Glutamatergic neuron (in vitro differentiated cells): ENCODE measurements at places on chromosomes 16 and 17. TPM values are rescaled to one million over a fixed set of nuclear protein-coding genes. Genes with fewer than 3 reads are reported as not detected.

SLC35G6 gene
- total RNA-seq: 0.34 TPM

- DNase-seq: no peak
Observed at GRCh38 chr16:46916980-46917379, 32.8 kb downstream of the GPT2 start.

CUEDC1 gene
- total RNA-seq: 22.9 TPM

DNA sequence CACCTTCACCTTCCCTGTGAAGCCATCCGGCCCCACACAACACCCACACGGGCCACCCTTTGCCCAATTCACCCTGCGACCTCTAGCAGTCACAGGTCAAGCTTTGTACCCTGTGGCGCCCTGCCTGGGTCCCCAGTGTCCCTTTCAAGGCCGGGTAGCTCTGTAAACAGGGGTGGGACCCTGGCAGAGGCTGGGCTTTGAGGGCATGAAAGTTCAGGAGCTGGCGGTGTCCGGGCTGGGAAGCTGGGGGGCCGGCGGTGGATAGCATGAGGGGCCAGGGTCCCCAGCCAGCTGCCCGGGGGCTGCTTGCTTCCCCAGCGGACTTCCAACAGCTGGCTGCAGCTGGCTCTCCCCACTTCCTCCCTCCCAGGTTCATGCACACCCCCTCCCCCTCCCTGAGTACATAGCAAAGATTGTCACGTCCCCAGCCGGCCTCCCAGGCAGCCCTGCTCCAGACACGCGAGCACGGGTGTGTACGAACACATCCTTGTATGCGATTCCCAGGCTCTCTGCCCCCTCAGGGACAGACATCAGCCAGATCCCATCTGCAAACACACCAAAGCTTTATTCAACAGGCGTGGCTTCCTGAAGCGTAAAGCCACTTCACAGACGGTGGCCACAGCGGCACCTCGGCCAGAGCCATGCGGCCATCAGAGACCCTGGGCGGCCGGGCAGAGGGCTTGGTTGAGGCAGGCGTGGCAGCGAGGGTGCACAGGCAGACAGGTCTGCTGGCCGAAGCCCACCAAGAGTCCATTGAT is 8.2 kb downstream of the NTHL1 start:
- peak; percentile 53 for DNase-seq

DNA sequence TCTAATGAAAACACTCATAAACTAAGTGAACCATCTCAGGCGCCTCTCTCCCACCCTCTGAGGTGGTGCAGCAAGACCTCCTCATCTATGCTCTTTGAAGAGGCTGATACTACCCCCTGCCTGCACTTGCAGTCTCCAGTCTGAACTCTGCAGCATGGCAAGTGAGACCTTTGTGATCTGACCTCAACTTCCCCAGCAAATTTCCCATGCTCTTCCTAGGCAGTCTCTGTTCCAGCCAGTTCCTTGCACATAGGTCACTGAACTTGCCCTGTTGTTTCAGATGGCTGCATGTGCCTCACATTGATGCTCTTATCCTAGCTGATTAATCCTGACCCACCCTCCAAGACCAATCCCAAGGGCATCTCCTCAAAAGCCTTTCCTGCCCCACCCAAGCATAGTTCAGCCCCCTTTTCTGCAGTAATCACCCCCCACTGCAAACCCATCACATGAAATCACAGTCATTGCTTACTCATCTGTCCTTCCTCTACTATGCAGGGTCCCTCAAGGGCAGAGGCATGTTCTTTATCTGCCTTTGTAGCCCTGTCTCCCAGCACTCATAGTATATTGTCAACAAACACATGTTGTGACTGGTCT is 42.0 kb downstream of the TBX21 start:
- DNase-seq: no peak

GRCh38 chr16:27084307-27085028 is 17.7 kb downstream of the C16orf82 start:
- peak; percentile 46 for DNase-seq

DNA sequence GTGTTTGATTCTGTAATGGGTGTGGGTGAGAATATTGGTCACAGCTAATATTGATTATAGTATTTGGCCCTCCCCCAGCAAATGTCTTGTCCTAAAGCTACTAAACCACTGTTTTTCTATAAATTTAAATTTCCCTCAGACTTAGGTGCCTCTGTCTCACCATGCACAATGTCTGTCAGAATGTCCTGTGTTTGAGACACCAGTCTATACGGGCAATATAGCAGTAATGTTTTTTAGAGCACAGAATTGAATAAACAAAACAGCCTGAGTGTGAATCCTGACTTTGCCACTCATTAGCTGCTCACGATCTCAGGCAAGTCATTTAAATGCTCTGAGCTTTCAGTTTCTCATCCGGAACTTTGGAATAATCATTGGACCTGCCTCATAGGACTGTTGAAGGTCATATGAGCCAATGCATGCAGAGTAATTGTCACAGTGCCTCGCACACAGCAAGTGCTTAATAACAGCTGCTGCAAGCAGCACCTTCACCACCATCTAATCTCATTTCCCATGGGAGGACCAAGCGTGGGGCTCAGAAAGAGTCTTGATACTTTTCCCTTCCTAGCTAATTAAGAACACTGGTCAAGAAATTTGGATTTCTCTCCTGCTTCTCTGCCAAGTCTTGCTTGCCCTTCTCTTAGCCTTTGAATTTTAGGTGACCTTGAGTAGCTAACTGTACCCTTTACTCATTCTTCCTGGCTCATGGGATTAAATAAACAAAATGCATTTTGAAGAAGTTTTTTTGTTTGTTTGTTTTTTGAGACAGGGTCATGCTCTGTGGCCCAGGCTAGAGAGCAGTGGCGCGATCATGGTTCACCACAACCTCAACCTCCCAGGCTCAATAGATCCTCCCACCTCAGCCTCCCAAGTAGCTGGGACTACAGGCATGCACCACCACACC is 9.8 kb downstream of the HLF start:
- no peak for DNase-seq

MEIOC gene
- not detected for total RNA-seq

AOC3 gene
- 2.0 TPM for total RNA-seq

BIRC5 gene
- total RNA-seq: 14.5 TPM

HCRT gene
- not detected for total RNA-seq

DNA sequence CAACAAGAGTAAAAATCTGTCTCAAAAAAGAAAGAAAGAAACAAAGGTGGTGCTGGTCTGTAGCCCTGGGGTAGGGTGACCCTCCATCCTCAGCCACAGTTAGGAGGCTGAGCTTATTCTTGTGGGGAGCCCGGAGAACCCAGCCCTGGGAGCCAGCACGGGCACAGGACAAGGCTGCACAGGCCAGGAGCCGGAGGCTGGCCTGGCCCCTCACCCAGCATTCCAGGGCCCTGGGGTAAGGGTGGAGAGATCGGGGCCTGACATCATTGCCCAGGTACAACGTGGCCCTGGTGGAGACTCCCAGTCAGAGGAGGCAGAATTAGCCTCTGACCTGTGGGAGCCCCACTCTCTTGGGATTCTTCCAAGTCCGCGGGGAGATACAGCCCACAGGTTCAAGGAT is 10.3 kb upstream of the KRT17 start:
- DNase-seq: no peak

DNA sequence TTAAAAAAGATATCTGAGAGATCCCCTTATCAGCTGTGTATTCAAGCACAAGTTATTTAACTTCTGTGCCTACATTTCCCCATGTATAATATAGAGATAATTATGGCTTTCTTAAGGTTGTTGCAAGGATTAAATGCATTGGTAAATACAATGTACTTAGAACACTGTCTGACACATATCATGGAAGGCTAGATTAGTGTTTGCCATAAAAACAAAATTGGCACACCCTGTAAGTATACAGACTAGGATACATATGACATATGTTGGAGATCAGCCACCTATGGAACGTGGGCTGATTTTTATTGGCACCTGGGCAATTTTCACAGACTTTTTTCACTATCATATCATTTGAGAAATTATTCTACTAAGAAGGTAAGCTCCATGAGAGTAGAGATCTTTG is 2.2 kb downstream of the PMFBP1 start:
- no peak for DNase-seq

GRCh38 chr17:14101976-14102375 is 32.7 kb downstream of the COX10 start:
- no peak for DNase-seq

DNA sequence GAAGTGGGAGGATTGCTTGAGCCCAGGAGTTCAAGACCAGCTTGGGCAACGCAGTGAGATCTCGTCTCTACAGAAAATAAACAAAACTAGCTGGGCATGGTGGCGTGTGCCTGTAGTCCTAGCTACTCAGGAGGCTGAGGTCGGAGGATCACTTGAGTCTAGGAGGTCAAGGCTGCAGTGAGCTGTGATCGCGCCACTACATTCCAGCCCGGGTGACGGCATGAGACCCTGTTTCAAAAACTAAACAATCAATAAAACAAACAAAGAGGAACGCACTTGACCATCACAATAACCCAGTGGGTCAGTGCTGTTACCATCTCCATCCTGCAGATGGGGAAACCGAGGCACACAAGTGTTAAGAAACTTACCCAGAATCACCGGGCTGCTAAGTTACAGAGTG is 13.7 kb downstream of the ZNF500 start:
- no peak for DNase-seq

DNA sequence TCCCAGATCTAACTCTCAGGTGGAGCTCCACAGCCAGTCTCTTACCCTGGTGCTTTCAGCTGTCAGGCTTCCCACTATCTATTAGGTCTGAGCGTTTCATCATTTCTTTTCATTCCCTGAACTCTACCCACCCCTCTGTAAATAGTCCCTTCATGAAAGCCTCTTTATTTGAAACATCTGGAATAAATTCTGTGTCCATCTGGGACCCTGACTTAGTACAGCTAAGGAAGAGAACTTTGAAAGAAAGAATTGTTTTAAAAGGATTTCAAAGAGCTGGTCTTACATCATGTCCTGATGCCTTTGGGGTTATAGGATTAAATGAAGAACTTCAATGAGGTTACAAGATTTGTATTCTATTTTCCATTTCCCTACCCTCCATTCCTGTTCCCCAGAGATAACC is 388.5 kb upstream of the CA10 start:
- DNase-seq: no peak
